ENCODE measurements at places on chromosomes 7 and 10.

DNA sequence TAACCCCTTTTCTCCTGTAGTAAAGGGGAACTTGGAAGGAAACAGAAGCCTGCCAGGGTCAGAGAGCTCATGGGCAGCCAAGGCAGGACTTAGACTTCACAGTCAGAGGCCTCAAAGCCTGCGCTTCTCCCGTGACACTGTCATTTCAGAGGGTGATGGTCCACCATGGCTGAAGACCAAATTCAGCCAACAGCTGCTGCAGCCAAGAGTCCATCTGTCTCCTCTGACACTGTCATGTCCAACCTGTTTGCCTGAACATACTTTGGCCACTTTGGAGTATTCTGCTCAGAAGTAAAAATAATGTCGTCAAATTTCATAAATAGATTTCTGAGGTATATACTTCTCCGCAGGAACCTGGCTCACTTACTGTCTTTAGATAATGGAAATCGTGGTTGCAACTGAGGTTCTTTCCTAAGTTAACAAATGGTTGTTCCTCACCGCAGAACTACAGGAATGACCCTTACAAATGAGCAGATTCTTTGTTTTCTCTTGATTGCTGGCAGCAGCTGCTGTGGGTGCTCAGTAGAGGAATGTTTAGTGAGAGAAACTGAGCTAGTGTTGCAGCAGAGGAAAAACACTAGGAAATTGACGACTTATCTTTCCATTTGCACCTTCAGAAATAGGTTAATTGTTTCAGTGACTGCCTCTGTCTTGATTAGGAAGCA is 626.5 kb downstream of the SDK1 start:
- no peak for DNase-seq

DNA sequence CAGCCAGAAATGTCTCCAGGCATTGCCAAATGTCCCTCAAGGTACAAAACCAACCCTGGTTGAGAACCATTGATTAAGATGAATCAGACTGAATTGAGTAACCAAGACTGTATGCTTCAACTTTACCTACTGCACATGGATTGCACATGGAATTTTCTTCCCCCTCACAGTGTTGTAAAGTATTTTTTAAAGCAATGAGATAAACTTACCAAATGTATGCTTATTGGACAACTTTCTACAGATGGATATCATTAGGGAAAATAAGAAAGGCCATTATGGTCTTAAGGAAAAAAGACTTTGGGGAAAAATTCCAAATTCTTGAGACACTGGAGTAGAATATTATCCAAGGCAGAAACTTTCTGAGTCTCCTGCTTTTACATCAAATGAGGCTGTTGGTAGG is 20.9 kb upstream of the MTPN start:
- DNase-seq, result no peak

DNA sequence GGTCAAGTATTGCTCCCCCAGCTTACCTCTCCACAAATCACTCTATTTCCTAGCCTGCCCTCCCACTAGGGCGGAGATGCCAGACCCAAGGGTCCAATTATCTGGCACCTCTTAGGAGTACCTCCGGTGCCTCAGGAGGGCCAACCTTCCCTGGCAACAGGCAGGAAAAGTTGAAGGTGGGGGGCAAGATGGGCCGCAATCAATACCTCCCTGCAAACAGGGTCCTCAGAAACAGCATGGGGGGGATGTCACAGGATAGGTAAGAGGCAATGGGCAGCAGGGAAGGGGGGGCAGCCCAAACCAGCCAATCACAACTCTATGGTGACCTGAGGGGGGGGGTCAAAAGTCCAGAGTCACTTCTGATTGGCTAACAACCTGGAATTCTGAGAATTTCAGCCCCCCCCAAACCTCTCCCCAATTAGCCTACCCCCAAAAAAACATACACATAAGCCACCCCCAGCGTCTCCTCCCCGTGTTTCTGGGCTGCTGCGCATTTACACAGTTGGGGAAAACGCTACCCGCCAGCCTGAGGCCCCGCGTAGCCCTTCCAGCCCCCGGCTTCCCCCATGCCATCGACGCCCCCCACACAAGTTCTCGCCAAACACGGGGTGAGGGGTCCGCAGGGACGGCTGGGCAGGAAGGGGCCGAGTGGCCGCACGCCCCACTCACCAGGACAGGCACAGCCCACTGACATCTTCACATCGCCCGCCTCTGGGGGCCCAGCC is 589 bp downstream of the LDB1 start:
- DNase-seq, result peak; percentile 35

DNA sequence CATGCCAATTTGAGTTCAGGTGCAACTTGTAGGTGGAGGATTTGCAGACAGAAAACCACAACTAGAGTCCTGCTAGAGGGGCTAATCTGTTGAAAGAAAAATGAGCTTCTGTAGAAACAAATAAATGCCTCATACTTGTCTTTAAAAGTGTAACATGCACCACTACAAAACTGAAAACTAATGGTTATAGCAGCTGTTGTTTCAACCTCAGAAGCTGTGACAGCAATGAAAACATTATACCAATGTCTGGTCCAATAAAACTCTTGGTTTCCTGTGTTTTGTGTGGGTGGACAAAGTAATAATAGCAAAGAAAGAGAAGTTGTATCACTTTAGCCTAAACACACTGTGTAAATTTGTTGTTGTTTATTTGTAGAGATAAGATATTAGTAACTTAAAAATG is 3.4 kb upstream of the PPP1R9A start:
- no peak for DNase-seq

DNA sequence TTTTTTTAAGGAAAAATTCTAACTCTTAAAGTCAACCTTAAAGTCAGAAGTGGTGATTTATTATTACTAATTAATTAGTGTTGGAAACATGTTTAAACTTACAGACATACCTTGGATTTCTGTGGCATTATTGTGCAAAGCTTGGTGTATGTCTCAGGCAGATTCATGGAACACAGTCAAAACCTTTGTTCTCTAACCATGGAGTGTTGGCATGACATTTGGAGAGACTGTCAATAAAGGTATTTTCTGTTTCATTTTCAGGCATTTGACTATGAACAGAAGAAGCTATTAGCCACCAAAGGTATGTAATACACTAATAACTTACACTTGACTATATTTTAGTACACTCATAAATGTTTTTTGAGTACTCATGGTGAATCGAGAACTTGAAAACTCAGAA is 293.7 kb downstream of the BICC1 start:
- no peak for DNase-seq

Measured in CD4-positive, alpha-beta T cell (primary cell).